ENCODE measurements at places on chromosomes 2 and 18.

- no peak for DNase-seq
Measured at GRCh38 chr18:9209279-9209678, 72.7 kb downstream of the ANKRD12 start.

DNA sequence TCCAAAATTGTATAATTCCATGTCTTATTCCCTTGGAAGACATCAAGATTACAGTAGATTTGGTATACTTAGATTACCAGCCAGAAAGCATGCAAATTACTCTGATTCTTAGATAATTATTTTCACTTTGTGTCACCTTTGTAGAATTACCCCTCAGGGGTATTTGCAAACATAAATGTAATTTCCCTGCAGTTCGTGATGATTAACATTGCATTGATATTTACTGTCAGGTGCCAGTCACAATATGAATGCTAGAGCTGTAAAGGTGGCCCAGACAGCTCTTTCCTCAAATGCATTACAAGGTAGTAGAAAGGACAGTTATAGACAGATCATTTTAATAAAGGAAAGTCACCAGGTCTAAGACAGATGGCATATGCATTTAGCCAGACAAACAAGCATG lies 1537.5 kb upstream of the PIK3C3 start:
- no peak for DNase-seq

- no peak for DNase-seq
Measured at GRCh38 chr2:172878260-172878659, 142.6 kb downstream of the RAPGEF4 start.

GRCh38 chr2:15643791-15644585 lies 52.3 kb downstream of the DDX1 start:
- DNase-seq, result no peak

GRCh38 chr2:224772494-224772893 lies 56.3 kb upstream of the CCDC195 start:
- no peak for DNase-seq

GRCh38 chr2:239826376-239826775 lies 198.8 kb downstream of the NDUFA10 start:
- no peak for DNase-seq

DNA sequence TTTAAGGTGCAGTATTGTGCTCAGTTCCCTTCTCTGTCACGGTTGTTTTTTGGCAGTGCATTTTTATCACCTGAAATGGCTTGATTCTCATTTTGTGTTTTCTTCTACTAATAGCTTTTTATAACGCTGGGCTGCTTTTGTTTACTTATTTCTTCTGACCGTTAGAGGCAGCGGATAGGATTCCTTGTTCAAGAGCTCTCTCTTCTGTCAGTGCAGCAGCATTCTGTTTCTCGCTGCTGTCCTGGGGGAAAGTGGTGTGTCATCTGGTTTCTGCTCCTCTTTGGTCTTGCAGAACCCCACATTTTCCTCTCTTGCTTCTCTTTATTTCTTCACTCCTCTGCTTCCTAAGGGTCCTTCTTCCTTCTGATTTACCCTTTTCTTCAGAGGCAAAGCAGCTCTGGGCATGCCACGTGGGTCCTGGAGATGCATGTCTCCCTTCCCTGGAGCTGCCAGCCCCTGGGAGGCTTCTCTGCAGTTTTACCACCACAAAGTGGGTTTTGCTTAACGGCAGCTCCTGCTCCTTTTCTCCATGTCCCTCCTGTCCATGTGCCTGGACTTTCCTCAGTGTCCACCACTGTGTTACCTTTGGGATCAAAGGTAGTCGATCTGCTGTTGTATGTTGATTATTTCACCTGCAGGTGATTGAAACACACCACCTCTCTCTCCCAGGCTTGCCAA lies 47.3 kb upstream of the SNTG2 start:
- no peak for DNase-seq

DNA sequence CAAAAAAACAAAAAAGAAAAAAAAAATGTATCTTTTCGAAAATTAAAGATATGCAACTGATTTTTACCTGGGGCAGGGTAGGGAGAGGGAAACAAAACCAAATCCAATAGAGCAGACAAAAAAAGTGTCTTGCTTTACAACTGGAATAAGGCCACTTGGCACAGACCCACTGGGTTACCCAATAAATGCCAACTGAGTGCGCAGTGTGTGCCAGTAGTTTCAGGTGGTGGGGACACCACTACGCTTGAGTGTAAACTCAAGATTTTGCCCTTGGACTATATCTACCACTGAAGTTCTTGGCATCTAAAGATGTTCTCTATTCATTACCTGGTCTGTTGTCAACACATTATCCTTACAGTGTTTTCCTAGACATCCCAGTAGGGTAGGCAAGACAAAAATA lies 16.3 kb downstream of the VPS4B start:
- no peak for DNase-seq

GRCh38 chr18:23616258-23616657 lies 30.0 kb upstream of the NPC1 start:
- no peak for DNase-seq

DNA sequence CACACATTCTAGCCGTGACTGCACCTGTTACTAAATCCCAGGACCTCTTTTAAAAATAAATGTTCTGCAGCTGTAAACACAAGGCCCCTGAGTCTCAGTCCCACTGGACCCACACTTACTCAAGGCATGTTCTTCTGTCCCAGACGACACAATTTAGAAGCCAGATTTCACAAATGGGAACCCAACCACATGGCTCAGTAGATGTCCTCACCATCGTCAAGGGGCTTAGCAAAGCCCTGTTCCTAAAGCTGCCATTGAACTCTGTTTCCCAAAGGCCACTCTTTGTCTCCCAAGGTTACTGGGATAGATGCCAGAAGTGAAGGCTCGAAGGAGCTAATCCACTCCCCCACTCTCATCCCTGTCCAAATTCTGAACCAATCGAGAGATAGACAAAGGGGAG lies 301.0 kb downstream of the GALR1 start:
- DNase-seq, result no peak

DNA sequence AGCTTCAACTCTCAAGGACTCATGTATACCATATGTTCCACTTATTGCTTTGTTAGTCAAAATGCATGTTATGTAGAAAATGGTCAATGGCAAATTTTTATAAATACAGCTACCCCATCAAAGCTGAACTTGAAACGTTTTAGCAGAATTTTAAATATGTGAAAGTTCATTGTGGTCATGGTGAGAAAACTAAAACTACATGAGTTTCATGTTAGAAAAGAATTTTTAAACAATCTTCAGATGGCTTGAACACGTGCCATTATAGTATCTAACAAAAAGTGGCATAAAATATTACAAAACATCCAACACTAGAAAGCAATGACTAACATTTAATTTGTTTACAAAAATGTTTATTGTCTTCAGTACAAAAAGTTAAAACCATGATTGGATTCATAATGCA lies 246.0 kb upstream of the KCNJ3 start:
- no peak for DNase-seq

DNA sequence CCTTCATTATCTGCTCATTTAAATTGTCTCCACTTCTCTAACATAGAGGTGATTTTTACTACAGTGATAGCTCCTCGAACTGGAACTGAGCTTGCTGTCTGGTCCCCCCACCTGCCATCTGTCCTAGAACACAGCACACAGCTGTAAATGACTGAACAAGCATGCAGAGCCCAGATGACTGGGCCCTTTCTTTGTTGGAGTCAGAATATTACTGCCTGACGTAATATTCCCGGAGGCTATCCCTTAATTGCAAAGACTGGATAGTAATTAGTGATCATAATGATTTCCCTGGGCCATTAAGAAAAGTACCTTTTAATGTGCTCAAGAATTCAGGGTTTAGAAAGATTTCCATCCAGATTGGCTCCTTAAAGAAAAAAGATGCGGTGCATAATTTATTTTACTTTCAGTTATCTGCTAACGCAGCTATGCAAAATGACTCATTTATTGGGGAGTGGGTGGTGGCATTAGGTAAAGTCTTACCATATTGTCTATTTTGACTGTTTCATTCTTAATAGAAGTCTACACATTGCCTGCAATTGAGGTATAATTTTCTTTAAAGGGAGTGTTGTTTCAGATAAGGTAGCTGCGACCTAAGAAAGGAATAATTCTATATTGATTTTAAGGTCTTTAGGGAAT lies 84.4 kb downstream of the MAP4K4 start:
- no peak for DNase-seq

- DNase-seq, result no peak
Measured at GRCh38 chr18:27964811-27965210, 212.1 kb downstream of the CDH2 start.

- DNase-seq, result no peak
Measured at GRCh38 chr2:128311755-128312341, 6.8 kb downstream of the HS6ST1 start.

DNA sequence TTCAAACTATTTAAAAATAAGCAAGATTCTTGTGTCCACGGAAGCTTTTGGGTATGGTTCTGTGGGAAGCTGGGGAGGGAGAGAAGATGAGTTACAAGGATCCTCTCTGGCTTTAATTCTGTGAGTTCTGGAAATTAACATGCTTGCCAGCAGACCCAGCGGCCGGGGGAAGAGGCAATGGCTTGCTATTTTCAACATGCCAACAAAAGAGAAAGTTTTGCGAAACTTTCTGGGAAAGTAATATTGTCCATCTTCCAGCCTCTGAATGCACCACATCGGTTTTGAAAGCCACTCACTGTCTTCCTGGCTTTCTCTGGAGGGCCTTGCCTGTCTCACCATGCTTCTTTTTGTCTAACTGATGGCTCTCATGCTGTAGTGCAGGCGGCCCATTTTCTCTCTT lies 85.7 kb downstream of the EN1 start:
- DNase-seq, result no peak

DNA sequence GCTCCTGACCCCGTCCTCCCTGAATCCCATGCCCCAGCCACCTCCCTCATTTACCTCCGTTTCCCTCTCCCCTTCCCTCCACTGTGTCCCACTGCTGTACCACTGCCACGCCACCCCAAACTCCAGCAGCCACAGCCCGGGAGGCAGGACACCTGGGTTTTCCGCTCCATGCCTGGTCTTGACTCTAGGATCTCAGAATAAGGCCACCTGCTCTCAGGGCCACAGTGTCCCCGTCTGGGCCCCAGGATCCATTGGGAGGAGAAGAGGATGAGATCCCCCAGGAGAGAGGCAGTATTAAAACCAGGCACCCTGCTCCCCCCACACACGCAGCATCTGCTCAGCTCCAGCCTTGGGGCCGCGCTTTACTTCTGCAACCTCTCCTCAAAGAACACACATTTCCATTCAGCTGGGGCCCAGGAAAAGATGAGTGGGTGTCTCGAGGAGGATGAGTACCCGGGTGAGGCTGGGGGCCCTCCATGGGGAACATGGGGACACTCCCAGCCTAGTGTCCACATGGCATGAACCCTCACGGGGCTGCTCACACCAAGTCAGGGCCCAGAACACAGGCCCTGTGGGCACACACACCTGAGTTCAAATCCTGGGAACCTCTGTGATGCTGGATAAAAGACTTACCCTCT lies 32.8 kb upstream of the TNS1 start:
- DNase-seq, result no peak

GRCh38 chr2:207727261-207727660 lies 15.8 kb downstream of the CCNYL1 start:
- DNase-seq, result no peak

DNA sequence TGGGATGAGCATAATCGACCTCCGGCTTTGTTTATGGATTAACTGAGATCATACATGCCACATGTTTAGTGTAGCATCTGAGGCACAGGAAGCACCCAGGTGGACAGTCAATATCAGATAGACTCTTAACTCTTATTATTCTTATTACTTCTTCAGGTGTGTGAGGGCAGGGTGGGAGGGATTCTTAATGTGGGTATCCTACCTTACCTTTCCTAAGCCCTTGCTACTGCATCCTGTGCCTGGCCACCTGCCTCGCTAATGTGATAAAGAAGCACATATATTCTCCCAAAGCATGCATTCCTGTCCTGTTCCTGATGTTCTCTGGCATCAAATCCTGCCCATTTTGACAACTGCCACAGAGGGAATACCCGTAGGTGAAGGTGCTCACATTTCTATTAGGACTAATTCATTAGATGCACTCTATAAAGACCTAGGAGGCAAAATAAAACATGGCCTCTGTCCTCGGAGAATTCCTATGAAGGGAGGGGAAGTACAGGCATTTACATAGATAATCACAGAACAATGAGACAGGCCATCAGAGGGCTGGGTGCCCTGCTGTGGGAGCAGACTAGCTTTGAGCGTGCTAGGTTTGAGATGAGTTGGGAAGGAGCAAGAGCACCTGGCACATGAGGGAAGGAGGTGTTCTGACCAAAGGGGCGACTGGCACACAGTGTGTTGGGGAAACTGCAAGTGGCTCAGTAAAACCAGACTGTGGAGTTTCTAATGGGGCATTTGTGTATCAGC lies 19.5 kb upstream of the CELF4 start:
- no peak for DNase-seq

DNA sequence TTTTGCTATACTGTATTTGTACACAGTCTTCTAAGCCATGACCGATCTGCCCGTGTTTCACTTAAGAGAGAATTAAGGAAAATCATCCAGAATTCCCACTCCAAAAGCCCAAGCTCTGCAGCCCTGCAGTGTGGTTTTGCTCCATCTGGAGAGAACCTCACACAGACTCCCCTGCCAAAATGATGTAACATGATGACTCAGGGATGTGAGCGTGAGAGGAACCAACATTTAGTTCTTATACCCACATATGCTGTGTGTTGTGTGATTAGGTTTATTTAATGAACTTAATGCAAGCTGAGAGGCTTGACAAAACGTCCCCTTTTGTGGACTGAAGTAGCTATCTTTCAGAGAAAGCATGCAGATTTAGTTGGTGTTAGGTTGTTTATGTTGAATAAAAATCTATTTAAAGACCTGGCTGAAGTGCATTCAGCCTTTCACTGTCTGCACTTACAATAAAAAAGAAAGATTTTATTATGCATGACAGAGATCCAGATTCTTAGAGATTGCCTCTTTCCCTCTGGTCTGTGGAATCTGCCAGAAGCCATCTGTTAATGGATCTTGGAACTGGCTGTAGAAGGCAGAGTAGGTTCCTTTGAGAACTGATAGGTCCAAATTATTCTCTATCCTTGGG lies 6.3 kb downstream of the RAB12 start:
- no peak for DNase-seq

DNA sequence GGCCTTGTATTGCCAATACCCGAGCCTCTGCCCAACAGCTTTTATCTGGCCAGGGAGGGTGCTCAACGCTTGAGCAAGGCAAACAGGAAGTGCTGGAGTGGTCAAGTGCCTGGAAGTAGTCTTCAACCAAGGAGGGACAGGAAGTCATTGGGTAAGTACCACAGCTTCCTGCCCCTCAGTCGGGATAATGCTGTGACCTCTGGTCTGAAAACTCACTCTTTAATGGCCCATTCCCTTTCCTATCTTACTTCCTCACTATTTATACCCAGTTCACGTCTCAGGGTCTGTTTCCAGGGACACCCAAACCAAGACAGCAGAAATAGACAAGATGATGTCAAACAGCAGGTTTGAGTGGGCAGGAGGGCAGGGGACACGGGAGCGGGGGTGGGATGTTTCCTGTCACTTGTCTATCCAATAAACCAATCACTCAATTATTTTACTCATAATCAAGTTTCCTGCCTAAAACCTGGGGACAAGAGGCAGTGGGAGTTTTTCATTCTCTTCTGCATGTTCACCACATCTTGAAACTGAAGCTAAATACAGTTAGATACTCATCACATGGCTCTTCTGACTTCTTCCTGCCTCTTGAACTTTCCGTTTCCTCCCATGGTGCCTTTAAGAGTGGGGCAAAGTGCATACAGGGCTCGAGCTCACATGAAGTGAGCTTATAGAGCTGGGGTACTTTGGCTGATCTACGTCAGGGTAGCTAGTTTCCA lies 68.9 kb upstream of the CAB39 start:
- DNase-seq, result no peak
